ENCODE measurements at places on chromosomes 3 and 15. TPM values are rescaled to one million over a fixed set of nuclear protein-coding genes. Genes with fewer than 3 reads are reported as not detected.
A peak's percentile ranks its signal among the peaks of the same experiment; 100 is the strongest.

GOLGA6A gene
- total RNA-seq = 0.59 TPM

XRN1 gene
- total RNA-seq = 75.5 TPM

MYEF2 gene
- 73.0 TPM for total RNA-seq

ACTC1 gene
- 2.0 TPM for total RNA-seq

MKRN2OS gene
- 0.20 TPM for total RNA-seq

AHSG gene
- total RNA-seq = 1.5 TPM

VPS33B gene
- 7.9 TPM for total RNA-seq

JAGN1 gene
- 25.2 TPM for total RNA-seq

MCTP2 gene
- 12.4 TPM for total RNA-seq

COL6A5 gene
- total RNA-seq = 0.20 TPM

FMN1 gene
- total RNA-seq = 4.5 TPM

CRTAP gene
- total RNA-seq = 125 TPM

DNA sequence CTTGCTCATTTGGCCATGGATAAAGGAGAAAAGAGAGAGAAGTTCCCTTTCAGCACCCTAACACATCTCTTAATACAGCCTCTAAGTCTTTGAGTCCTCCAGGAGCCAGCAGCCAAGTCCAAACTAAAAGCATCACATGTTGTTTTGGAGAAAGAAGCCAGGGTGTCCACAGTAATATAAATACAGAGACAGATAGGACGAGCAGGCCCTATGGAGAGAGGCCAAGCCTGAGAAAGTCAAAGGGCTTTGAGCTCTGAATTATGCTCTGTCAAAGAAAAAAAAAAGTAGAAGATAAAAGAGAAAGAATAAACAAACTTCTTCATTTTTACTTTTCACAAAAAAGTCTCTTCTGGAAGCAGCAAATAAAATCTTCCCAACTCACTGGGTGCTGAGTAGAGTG lies 92.4 kb upstream of the THBS1 start:
- H3K4me3 ChIP-seq = no peak overlapping the region
- H3K4me1 ChIP-seq = no peaks in the 10 kb centered on the region
- no peak for DNase-seq
- peak overlapping the region; percentile 49 for H3K27ac ChIP-seq
- H3K27me3 ChIP-seq = no peaks in the 10 kb centered on the region

- no peak overlapping the region for H3K4me3 ChIP-seq
- no peaks in the 10 kb centered on the region for H3K27me3 ChIP-seq
- no peaks in the 10 kb centered on the region for H3K4me1 ChIP-seq
- no peak overlapping the region for H3K27ac ChIP-seq
- peaks cover 14% of the 10 kb centered on the region for H3K36me3 ChIP-seq
Observed at GRCh38 chr3:170128977-170129431, 52.5 kb downstream of the PHC3 start.

GRCh38 chr3:31196881-31197364 lies 302.5 kb upstream of the GADL1 start:
- H3K4me3 ChIP-seq = no peak overlapping the region
- no peaks in the 10 kb centered on the region for H3K27me3 ChIP-seq
- H3K27ac ChIP-seq = no peak overlapping the region

- H3K4me1 ChIP-seq = peaks cover 8% of the 10 kb centered on the region
- DNase-seq = no peak
- H3K27ac ChIP-seq = no peak overlapping the region
- H3K36me3 ChIP-seq = peaks cover 24% of the 10 kb centered on the region
- no peak overlapping the region for H3K4me3 ChIP-seq
Observed at GRCh38 chr3:141287326-141287725, 55.7 kb downstream of the PXYLP1 start.

GRCh38 chr3:140822401-140823047 lies 119.1 kb upstream of the SLC25A36 start:
- H3K36me3 ChIP-seq = no peaks in the 10 kb centered on the region
- H3K4me3 ChIP-seq = no peak overlapping the region
- no peak for DNase-seq
- no peaks in the 10 kb centered on the region for H3K4me1 ChIP-seq

DNA sequence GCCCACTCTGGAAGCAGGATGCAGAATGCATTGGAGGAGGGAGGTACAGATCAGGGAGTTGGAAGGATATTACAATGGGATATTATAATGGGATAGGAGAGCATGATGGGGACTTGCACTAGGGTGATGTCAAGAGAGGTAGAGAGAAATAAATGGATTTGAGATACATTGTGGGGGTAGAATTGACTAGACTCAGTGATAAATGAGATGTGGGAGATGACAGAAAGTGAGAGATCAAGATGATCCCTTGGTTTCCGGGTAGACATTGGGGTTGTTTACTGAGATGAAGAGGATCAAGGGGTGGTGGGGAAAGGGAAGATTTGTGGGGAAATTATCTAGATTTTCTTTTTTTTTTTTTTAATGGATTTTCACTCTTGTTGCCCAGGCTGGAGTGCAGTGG lies 42.7 kb downstream of the BFSP2 start:
- H3K4me3 ChIP-seq = no peak overlapping the region
- DNase-seq = no peak
- no peaks in the 10 kb centered on the region for H3K27me3 ChIP-seq
- H3K36me3 ChIP-seq = no peaks in the 10 kb centered on the region
- no peaks in the 10 kb centered on the region for H3K4me1 ChIP-seq

DNA sequence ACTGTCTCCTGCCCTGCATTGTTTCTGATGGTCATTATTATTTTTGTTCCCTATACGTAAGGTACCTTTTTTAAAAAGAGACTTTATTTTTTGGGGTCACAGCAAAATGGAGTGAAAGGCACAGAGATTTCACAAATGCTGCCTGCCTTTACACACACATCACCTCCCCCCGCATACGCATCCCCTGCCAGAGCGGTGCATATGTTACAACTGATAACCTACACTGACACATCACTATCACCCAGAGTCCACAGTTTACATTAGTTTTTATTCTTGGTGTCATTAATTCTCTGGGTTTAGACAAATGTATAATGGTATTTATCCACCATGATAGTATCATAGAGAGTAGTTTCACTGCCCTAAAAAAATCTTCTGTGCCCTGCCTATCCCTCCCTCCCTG lies 43.6 kb upstream of the KLF13 start:
- DNase-seq = no peak
- no peaks in the 10 kb centered on the region for H3K27me3 ChIP-seq
- H3K4me1 ChIP-seq = peaks cover 30% of the 10 kb centered on the region
- no peak overlapping the region for H3K4me3 ChIP-seq

DNA sequence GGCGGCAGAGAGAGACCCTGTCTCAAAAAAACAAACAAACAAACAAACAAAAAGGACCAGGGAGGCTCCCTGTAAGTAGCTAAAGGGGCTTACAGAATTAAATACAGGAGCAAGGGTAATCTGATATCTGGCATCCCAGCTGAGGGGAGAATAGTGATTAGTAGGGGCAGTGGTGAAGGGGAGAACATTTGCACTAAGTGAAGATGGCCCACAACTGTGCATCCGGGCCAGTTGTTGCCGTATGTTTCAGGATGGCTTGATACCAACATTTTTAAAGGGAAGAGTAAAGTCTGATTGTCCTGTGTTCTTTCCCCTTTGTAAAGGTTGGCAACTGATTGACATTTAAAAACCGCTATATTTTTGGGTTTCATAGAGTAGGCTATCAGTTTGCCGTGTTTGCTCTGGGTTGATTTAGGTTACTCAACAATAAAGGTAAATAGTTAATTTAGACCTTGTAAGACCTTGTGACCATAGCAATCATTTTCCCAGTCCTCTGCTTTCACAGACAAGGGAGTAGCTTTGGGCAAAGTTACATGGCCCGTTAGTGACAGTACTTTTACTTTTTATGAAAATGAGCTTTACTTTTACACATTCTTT lies 167.8 kb downstream of the PTPRG start:
- no peak overlapping the region for H3K4me3 ChIP-seq
- H3K27me3 ChIP-seq = no peaks in the 10 kb centered on the region
- no peak overlapping the region for H3K27ac ChIP-seq
- DNase-seq = no peak

GRCh38 chr15:95922431-95922830 lies 408.1 kb upstream of the NR2F2 start:
- DNase-seq = no peak
- no peaks in the 10 kb centered on the region for H3K36me3 ChIP-seq

DNA sequence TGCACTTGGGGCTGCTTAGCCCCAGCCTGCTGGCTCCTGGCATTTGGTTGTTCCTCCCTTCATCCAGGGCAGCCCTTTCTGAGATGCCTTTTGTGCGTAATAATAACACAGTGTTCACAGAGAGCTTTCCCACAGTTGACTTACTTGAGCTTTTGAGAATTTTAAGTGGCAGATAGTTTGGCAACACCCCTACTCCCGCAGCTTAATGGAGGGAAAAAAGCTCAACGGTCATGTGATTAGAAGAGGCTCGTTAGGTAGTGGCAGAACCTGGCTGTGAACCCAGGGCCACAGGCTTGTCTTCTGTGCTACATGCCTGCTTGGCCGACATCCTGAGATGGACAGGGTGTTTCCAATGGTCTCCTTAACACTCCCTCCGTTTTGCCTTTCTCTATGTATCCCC lies 4.7 kb downstream of the KBTBD13 start:
- no peak overlapping the region for H3K4me3 ChIP-seq
- H3K27ac ChIP-seq = no peak overlapping the region
- peaks cover 39% of the 10 kb centered on the region for H3K27me3 ChIP-seq
- peaks cover 63% of the 10 kb centered on the region for H3K4me1 ChIP-seq

GRCh38 chr3:177041730-177042551 lies 155.3 kb downstream of the TBL1XR1 start:
- H3K4me1 ChIP-seq = peaks cover 7% of the 10 kb centered on the region
- peak overlapping the region; percentile 70 for H3K27ac ChIP-seq
- H3K27me3 ChIP-seq = no peaks in the 10 kb centered on the region
- no peak overlapping the region for H3K4me3 ChIP-seq

GRCh38 chr3:49454458-49454857 lies 15.6 kb upstream of the DAG1 start:
- no peak for DNase-seq
- H3K4me3 ChIP-seq = no peak overlapping the region
- H3K4me1 ChIP-seq = peaks cover 16% of the 10 kb centered on the region
- no peaks in the 10 kb centered on the region for H3K27me3 ChIP-seq
- H3K27ac ChIP-seq = no peak overlapping the region

GRCh38 chr3:69130689-69131088 lies 8.3 kb upstream of the LMOD3 start:
- no peaks in the 10 kb centered on the region for H3K4me1 ChIP-seq
- H3K27me3 ChIP-seq = no peaks in the 10 kb centered on the region
- H3K4me3 ChIP-seq = no peak overlapping the region

- H3K27me3 ChIP-seq = no peaks in the 10 kb centered on the region
- H3K4me3 ChIP-seq = no peak overlapping the region
- peaks cover 18% of the 10 kb centered on the region for H3K4me1 ChIP-seq
- H3K27ac ChIP-seq = no peak overlapping the region
- no peak for DNase-seq
Observed at GRCh38 chr15:78085928-78086327, 6.4 kb upstream of the SH2D7 start.

GRCh38 chr15:83537606-83538005 lies 90.5 kb downstream of the SH3GL3 start:
- DNase-seq = peak; percentile 68
- no peak overlapping the region for H3K27ac ChIP-seq
- no peak overlapping the region for H3K4me3 ChIP-seq
